ENCODE measurements at places on chromosomes 1 and 21. TPM values are rescaled to one million over a fixed set of nuclear protein-coding genes. Genes with fewer than 3 reads are reported as not detected.
A peak's percentile ranks its signal among the peaks of the same experiment; 100 is the strongest.

DNA sequence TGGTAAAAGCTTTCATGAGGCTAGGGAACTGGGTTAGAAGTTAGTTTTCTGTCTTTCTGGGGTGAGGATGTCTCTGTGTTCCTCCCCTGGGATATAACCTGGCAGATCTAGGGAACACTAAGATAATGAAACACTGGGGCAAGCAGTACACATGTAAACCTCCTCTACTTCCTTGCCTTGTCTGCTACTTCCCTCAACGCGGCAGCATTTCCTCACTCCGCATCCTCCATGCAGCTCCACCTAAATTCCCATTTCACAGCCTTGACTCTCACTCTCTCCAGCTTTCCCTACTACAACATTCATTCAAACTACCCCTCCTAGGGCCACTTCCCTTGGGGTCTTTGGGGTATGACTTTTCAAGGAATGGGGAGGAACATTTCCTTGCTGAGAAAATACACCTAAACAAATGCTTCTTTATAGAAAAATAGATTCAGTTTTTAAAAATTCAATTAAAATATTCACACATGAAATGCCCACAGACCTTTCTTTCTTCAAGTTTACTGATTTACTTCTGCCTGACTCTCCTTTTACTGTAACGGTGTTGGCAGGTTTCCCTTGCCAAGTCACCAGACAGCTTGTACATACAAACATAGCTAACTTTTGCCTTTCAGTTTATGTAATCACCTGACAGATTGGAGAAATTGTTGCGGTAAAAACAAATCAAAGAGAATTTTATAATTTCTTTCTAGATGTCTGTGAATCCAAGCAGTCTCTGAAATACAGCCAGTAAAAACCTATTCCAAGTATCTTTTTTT is 90.1 kb downstream of the TNFSF18 start:
- peak; percentile 83 for DNase-seq

GRCh38 chr1:164602480-164603093 is 43.6 kb downstream of the PBX1 start:
- DNase-seq = peak; percentile 91

- no peak for DNase-seq
These were observed 5.5 kb upstream of the MYOCOS start for GRCh38 chr1:171616586-171616985.

GRCh38 chr1:234226113-234226818 is 147.0 kb upstream of the COA6 start:
- DNase-seq = no peak

Gene ZNF281
- 24.3 TPM for total RNA-seq

Gene LINGO4
- not detected for total RNA-seq

Gene HMCN1
- 1.6 TPM for total RNA-seq

Gene CDA
- 1.1 TPM for total RNA-seq

GRCh38 chr21:44279354-44280260 is 6.1 kb upstream of the AIRE start:
- no peak for DNase-seq

DNA sequence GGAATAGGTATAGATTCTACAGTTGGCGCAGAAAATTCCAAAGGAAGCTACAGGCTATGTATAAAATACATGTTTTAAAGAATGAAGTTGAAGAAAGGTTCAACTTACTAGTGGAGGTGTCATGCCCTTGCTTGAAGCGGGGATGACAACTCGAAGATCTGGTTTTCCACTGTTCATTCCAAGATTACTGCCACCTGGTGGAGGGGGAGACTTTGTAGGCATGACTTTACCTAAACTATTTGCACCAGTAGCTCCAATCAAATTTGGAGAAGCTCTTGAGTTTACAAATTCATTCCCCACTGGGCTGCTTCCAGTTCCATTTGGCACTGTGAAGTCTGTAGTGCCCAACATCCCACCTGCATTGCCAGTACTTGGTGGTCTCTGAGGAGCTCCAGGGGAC is 81.7 kb downstream of the AXDND1 start:
- DNase-seq = peak; percentile 20

- peak; percentile 23 for DNase-seq
These were observed 42.1 kb downstream of the POU2F1 start for GRCh38 chr1:167262836-167263235.

Gene SYT14
- total RNA-seq = 3.7 TPM

DNA sequence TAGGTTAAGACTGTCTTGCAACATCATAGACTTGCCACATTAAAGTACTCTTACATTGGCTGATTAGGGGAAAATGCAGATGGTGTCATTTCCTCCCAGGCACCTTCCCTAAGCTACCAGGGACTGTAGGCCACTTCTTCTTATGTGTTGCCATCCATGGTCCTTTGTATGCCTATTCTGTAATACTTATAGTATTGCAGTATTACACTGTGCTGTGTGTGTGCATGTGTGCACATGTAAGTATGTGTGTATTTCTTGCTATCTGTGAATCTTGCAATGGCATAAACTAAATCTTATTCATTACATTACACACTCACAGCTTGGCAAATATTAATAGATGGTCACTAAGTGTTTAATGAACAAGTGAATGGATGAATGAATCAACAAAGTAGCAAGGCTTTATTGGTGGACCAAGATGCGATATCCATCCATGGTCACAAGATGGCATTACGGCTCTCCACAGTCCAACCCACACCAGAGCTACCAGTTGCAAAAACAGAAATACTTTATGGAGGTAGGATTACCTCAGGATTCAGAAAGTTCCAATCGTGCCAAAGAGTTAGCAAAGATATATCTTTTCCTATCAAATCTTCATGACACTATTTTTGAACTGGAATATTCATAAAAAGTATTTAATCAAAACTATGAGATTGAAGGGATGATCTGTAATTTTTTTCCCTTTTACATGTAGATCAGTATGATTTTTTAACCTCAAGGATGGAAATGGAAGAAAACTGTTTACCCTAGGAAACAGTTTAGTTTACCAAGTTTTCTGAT is 160.2 kb downstream of the DENND1B start:
- peak; percentile 46 for DNase-seq

DNA sequence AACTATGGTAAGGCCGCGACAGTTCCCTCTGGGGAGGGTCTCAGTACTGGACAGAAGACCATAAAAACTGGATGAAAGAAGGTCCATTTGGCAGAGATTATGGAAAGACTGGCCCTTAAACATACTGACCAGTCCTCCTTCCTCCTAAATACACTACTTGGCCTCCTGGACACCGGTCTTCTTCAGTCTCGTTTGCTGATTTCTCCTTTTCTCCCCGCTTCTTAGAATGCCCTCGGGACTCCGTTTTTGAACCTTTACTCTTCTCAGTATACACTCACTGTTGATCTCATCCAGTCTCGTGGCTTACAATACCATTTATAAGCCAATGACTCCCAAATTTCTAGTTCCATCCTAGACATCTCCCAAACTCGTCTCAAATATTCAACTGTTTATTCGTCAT is 694 bp upstream of the MRPL9 start:
- peak; percentile 19 for DNase-seq

DNA sequence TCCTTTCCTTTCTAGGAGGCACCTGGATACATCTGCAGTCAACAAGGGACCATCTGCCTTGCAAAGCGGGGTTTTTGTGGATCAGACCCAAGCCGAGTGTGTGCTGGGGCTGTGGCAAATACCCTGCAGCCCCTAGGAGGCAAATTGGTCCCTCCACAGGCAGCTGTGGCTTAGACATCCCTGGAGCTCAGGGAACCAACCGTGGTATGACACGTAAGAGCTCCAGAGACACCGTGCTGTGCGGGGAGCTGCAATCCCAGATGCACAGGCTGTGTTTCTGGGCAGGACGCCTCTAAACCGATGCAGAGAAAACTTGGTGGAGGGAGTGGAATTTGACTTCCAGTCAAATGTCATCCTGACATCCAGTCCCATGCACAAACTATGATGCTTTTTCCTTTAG is 141.5 kb downstream of the KAZN start:
- no peak for DNase-seq

Gene COL8A2
- 1.7 TPM for total RNA-seq

Gene ARL8A
- total RNA-seq = 24.7 TPM

- peak; percentile 88 for DNase-seq
These were observed 23.0 kb downstream of the DPH5 start for GRCh38 chr1:101002551-101002950.

Gene LCE2A
- total RNA-seq = not detected

DNA sequence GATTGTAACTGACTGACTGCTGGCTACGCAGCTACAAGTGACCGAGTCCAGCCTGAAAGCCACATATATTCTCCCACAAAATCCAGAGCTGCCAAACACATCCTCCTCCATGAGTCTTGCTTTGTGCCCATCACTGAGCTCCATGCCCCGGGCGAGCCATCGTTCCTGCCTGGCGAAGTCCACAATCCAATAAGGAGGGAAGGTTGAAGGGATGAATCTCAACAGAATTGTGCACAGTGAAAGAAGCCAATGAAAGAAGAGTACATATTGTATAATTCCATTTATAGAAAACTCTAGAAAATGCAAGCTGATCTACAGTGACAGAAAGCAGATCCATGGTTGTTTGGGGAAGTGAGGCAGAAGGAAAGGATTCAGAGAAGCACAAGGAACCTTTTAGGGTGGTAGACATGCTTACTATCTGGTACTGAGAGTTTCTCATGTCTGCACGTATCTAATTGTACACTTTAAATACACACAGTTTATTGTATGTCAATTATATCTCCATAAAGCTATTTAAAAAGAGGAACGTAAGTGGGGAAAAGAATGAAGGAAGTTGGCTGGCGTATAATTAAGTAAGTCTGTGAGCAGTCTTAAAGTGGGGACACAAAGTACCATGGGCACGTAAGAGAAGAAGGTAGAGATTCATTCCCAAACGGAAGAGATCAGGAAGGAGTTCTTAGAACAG is 115.9 kb upstream of the JUN start:
- DNase-seq = no peak

Gene HAO2
- not detected for total RNA-seq

DNA sequence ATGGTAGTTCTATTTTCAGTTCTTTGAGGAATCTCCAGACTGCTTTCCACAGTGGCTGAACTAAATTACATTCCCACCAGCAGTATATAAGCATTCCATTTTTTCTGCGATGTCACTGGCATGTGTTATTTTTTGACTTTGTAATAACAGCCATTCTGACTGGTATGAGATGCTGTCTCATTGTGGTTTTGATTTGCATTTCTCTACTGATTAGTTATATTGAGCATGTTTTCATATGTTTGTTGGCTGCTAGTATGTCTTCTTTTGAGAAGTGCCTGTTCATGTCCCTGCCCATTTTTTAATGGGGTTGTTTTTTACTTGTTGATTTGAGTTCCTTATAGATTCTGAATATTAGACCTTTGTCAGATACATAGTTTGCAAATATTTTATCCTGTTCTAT is 87.9 kb downstream of the RPS6KC1 start:
- peak; percentile 36 for DNase-seq

Gene AMIGO1
- 1.1 TPM for total RNA-seq

DNA sequence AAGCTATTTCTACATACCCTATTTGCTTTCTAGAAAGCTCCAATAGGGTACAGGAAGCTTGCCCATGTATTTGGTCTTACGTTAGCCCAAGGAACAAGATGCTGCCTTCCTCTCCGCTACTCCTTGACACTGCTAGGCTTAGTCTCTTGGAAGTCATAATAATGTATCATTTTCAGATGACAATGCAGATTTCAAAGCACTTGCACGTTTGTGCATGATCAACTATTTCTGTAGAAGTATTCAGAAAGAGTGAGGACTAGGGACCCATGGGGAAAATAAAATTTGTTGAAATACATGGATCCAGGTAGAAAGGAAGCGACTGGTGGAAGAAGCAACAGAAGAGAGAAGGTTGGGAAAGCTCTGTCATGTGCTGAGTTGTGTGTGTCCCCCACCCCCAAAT is 211.8 kb upstream of the C1orf105 start:
- no peak for DNase-seq

Gene GBP4
- total RNA-seq = 22.2 TPM

DNA sequence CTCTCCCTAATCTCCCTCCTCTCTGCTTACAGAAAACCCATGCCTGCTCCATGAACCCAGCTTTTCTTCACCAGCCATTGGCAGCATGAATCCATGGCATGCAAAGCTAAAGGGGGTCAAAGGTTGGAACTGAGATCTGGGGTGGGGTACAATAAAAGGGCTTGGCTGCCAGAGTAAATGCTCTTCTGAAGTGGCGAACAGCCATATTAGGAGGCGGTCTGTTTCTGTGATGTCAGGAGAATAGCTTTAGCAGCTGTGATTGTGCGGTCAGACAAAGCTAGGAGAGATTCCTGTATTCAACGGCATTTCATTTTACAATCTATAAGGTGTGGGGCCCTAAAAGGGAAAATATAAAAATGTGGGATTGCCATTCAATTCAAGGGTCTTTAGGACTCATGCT is 71.7 kb upstream of the TMPRSS2 start:
- DNase-seq = no peak

GRCh38 chr1:222370913-222371675 is 176.8 kb downstream of the HHIPL2 start:
- peak; percentile 96 for DNase-seq

GRCh38 chr1:20198918-20199317 is 12.6 kb upstream of the PLA2G2C start:
- no peak for DNase-seq

DNA sequence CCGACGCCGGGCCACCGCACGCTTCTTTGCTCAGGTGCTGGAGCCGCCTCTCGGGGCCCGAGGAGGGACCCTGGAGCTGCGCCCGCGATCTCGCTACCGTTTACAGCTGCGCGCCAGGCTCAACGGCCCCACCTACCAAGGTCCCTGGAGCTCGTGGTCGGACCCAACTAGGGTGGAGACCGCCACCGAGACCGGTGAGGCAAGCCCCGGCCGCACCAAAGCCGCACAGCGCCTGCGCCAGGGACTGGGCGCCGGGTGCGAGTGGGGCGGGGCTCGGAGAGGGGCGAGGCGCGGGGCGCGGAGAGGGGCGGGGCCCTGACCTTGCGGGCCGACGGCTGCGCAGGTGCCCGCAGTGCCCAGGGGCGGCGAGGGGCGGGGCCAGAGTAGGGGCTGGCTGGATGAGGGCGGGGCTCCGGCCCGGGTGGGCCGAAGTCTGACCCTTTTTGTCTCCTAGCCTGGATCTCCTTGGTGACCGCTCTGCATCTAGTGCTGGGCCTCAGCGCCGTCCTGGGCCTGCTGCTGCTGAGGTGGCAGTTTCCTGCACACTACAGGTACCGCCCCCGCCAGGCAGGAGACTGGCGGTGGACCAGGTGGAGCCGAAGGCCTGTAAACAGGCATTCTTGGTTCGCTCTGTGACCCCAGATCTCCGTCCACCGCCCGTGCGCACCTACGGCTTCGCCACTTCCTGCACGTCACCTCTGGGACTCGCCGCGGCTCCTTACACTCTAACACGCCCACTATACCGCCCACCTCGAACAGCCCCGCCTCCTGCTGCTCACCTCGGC is 9.8 kb upstream of the CDC20 start:
- peak; percentile 91 for DNase-seq

DNA sequence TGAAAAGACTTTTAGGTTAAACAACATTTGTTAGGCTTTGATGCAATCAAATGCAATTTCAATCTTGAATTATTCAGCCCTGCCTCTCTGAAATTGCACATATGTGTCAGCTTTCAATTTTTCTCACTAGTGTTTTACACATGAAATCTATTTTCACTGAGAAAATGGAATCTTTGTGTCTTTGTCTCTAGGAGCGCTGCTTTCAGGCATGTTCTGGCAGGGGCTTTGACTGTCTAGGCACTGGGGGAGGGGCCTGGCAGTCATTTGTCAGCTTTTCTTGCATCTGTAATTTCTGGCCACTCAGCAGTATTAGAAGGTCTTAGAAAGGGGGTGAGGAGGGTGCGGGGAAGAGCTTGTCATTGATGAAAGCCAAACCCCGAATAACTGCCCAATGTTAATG is 264.4 kb downstream of the PTPRC start:
- no peak for DNase-seq

Measured in M059J (cell line).